ENCODE measurements at places on chromosomes 16 and 17.

DNA sequence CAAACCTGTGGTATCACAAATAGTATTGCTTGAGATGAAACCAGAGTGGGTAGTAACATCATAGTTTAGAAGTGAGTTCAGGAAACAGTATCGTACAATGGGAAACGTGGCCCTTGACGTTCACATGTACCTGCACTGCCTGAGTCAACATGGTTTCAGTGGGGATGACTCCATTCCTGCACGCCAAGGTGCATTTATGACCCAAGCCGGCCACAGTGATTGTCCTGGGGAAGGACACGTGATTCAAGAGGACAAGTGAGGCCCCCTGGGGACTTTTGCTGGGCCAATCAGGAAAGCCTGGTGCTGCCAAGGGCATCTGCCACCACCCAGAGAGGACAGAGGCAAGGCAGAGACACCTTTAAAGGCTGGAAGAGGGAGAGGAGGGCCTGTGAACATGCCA lies 119.2 kb downstream of the AXIN2 start:
- no peak for DNase-seq

DNA sequence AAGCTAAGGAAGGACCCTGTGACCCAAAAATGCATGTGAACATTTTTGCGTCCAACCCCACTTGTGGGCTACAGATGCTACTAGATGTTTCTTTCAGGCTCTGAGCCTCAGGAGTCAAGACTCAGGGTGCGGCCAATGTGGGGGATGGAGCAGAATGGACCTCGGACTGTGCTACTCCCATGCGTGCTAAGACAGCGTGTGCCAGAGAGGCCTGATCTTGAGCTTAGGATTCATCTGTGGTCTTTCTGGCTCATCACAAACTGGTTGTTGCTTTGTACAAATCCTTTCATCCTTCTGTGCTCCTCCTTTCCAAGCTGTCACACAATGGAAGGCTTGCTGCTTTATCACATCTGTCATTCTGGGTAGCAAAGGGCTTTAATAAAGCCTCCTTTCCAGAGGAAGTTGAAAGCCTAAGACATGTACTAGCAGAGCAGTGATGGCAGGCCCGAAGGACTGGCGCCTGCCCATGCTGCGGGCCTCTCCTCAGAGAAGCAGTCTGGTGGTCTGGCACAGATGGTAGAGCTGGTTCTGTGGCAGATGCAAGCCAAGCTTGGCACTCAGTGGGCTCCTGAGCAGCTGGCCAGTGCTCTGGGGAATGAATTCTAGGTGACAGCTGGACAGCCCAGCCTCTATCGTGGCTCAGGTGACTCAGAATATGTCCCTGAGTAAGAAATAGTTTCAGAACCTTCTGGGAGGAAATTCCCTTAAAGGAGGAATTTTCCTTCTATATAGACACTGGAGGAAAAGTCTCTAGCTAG lies 27.8 kb downstream of the COG4 start:
- no peak for DNase-seq

DNA sequence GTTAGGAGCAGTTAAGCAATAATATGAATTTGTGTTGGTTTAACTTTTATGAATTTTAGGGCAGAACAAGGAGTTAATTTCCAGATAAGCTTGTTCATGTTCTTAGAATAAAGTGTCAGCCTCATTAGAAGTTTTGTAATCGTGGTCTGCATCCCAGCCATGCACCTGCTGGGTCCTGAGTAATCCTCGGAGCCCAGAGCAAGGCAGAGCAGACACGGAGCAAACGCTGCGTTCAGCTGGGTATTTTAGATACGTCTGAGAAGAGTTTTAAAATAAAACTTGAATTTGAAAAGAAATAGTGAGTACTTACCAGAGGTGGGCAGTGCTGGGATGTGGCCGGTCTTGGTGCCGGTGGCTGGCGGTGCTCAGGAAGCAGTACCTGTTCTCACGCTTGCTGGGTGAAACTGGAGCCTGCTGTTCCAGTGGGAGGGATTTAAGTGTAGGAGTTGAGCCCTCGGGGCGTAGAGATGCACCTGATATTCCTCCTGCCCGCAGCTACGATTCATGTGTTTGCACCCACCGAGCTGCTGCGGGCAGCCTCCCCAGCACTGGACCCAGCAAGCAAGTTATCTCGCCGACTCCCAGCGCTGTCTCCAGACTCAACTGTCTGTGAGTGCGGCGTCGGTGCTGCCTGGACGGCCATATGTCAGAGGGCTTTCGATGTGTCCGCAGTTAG lies at the start of gene ZNF750:
Gene ZNF750 (minus strand): TSS at position 406 of the 676 bp plus-strand sequence. CDS start 7,568 bp downstream, outside the sequence.
- no peak for DNase-seq

DNA sequence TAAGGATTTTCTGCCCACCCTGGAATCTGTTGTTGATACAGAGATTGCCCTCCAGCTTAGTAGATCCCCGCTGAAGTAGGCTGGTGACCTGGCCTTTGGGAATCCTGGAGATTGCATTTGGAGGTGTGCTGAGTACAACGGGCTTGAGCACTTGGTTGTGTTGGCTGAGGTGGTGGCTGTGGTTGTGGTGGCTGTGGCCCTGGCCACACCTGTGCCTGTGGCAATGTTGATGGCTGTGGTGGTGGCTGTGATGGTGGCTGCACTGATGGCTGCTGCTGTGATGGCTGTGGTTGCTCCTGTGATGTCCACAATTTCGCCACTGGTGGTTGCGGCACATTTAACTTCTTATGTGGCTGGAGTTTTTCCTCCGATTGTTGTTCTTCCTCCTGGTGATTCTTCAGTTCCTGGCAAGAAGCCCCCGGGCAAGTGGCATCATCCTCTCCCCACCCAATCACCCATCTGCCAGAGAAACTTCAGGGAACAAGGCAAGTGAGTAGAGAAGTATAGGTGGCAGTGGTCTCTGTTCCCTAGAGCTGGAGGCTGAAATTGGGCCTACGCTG lies 4.2 kb downstream of the CCDC200 start:
- DNase-seq = no peak

GRCh38 chr16:15599303-15600070 lies 43.5 kb downstream of the MARF1 start:
- no peak for DNase-seq

GRCh38 chr16:89061086-89061485 lies 32.6 kb upstream of the ACSF3 start:
- DNase-seq = no peak

- DNase-seq = no peak
Measured at GRCh38 chr16:1265090-1265630, 9.3 kb downstream of the TPSD1 start.

- no peak for DNase-seq
Measured at GRCh38 chr17:28407130-28407973, 1.3 kb upstream of the SLC46A1 start.

GRCh38 chr17:11506635-11507034 lies 91.6 kb upstream of the DNAH9 start:
- no peak for DNase-seq

DNA sequence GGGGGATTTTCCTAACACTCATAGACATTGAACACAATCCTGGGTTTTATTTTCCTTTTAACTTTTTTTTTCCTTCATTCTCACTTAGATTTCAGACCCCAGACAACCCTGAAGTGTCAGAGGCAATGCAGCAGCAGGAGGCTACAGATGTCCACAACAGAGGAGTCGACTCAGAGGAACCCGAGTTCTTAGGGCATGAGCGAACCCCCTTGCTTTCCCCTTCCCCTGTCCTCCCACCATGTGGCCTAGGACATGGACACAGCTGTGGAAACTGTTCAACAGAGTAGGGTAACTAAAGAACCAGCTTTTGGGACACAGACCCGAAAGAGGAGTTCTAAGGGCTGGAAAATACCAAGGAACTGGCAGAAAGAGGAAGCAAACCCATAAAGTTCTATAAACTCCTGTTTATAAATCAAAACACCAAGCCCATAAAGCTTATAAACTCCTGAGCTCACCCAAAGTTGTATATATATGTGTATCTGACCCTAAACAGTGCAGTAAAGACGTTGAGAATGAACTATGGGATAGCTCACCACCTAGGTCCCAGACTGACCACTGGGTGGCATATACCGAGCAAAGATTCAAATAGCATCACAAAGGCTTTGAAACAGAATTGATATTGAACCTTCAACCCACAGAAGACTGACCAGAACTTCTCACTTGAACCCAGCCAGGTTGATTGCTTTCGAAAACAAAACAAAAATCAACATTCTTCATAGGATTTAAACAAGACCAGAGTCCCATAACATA lies 33.9 kb downstream of the CMTM4 start:
- DNase-seq = no peak

DNA sequence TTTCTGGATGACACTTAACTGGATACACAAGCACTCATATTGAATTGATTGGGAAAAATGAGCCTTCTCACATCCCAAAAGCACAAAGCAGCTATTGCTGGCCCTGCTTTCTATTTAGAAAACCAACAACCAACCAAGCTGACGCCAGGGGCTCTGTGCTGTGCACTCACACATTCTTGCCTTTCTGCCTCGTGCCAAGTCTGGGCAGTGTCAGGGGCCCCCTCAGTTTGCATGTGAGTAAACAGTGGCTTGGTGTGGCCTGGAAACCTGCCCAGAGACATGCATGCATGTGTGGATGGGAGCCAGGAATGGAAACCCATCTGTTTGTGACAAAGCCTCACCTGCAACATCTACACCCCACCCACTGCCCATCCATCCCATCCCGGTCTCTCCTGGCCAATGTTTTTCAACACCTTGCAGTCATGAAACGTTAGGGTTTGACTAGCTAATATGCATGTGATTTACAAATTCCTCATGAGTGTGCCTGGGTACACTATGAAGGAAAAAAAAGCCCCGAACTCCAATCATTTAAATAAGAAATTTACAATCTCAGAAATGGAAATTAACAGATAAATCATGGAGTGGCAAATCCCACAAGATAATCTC lies 20.4 kb downstream of the MIEF2 start:
- DNase-seq = no peak

- DNase-seq = no peak
Measured at GRCh38 chr16:20911361-20911760, 10.8 kb downstream of the LYRM1 start.

DNA sequence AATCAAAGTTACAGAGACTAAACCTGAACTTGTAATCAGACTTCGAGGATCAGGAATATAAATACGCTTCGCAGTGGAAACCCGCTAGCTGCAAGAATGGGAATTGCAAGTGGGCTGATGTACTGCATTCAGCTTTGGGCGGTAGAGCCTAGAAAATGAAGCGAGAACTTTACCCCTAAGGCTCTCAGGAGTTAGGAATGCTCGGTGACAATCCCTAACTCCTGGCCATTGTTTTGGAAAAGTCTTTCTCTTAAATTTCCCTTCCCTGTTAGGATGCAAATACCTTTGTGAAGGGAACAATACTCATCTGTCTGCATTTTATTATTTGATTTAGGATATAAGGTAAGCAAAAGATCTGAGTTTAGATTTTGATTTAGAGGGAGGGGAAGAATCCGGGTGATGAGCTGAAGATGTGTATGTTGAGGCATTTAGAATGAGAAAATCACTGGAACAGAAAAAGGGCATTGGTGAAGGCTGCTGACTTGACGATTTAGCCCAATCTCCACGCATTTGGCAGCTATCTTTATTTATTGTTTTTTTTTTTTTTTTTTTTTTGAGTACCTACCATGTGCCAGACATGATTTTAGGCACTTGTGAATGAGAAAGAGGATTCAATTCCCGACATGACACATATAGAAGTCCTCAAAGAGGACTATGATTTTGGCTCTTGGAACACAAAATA lies 2.2 kb upstream of the TOX3 start:
- no peak for DNase-seq

DNA sequence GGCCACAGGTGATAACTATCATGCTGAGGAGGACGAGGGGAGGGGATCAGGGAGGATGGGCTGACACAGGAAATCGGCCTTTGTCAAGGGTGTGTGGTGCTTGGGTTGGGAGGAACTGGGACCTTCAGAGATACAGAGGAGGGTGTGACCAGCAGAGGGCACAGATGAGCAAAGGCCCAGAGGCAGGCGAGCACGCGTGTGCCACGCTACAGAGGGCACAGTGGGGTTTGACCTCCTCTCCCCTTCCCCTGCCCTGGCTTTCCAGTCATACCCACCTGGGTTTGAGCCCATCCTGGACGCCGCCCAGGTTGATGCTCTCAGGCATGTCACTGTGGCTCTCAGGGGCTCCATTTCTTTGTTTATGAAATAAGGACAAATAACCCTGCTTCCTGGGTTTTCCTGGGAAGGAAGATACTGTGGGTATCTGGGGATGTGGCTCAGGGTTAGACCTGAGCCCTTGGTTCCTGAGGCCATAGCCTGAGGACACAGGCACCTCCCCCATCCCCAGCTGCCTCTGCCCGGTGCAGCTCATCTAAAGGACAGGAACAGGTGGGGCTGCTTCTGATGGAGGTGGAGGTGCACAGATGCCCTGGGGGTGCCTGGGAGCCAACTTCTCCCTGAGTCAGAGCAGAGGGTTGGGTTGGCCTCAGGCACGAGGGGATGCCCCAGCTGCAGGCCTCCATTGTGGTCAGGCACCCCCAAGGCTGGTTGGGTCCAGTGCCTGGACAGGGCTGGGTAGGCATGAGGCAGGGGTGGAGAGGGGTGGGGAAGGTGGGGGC lies 51.8 kb downstream of the BEAN1 start:
- no peak for DNase-seq

DNA sequence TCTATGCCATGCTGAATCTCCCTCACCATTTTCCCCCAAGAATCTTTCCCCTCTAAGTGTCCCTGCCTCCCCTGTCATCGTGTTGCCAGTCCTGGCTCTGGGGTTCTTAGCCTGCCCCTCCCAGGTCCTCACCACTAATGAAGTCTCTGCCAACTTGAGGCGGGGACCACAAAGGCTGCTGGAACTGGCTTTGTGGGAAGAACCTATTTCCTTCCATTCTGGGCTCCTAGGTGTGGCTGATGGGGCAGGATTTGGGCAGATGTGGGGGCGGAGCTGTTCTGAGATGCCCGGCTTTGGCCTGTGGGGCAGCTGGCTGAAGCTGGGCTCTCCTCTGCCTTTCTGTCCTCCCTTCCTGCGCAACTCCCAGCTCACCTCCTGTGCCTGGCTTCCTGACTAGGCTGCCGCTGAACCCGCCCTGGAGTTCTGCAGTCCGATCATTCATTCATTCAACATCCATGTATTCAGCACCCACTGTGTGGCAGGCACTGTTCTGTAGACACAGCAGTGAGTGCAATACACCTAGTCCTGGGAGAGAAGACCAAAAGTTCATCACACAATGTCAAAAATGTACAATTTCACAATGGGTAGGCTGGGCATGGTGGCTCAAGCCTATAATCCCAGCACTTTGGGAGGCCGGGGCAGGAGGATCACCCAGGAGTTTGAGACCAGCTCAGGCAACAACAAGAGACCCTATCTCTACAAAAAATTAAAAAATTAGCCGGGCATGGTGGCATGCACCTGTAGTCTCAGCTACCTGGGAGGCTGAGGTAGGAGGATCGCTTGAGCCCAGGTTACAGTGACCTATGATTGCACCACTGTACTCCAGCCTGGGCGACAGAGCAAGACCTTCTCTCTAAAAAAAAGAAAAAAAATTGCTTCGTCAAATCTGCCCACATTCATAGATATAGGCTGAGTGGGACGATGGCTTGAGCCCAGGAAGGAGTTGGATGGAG lies 1.9 kb upstream of the SNN start:
- no peak for DNase-seq

GRCh38 chr17:28578246-28579195 lies 1.8 kb upstream of the ALDOC start:
- DNase-seq = no peak

GRCh38 chr17:39995438-39995837 lies 14.8 kb downstream of the PSMD3 start:
- no peak for DNase-seq

- peak; percentile 33 for DNase-seq
Measured at GRCh38 chr17:59329176-59330052, 2.0 kb upstream of the YPEL2 start.

Data from BJ (cell line).